A549 treated with dexamethasone at 1 μM for 4 hours (cell line): ENCODE measurements at places on chromosomes 4 and X. TPM values are rescaled to one million over a fixed set of nuclear protein-coding genes. Genes with fewer than 3 reads are reported as not detected.

MMGT1 gene
- total RNA-seq: 16.7 to 23.9 TPM (median 20.4 TPM) in 5 replicates

MXRA5 gene
- not detected in 5 replicates for total RNA-seq

PPAT gene
- 15.0 to 17.7 TPM (median 16.4 TPM) in 5 replicates for total RNA-seq

EDNRA gene
- total RNA-seq: 0.18 to 0.58 TPM (median 0.34 TPM) in 5 replicates

AMMECR1 gene
- 7.5 to 9.0 TPM (median 8.3 TPM) in 5 replicates for total RNA-seq

RAB9B gene
- total RNA-seq: 0.02 to 0.05 TPM (median 0.04 TPM) in 4 of 5 replicates, not detected in the other

CD38 gene
- total RNA-seq: 8.9 to 17.6 TPM (median 14.4 TPM) in 5 replicates

TENM3 gene
- 1.2 to 2.7 TPM (median 1.9 TPM) in 5 replicates for total RNA-seq
